ENCODE measurements at places on chromosomes 3 and 15.

DNA sequence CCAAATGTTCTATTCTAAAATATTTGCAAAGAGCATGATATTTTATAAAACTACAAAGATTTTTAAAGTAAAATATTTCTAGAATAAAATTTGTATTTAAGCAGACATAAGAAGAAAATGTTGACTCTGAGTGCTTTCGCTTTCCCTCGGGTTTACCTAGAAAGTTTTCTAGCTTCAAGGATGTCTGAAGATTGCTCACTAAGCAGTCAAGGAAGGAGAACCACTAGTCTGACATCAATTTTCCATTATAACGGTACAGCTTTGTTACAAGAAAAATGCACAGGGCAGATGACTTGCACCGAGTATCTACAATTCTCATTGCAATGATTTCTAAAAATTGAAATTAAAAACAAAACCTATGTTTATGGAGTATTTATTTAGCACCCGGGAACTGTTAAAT, 14.2 kb downstream of the GPR15 start:
- no peak for DNase-seq

- no peak for DNase-seq
Measured at GRCh38 chr3:122944671-122945161, 82.8 kb downstream of the SEMA5B start.

GRCh38 chr15:62958528-62959363, 83.8 kb upstream of the TPM1 start:
- DNase-seq, result no peak

GRCh38 chr15:55277116-55277564, 12.5 kb downstream of the RAB27A start:
- peak; percentile 51 for DNase-seq

GRCh38 chr15:45377609-45378148, 665 bp downstream of the GATM start:
- no peak for DNase-seq

GRCh38 chr3:190121383-190121782, 686 bp upstream of the P3H2 start:
- no peak for DNase-seq

GRCh38 chr3:129439817-129440617, at the start of the genes IFT122 and MBD4:
Gene IFT122 (plus strand): TSS chr3:129440224. CDS start chr3:129440331, 107 bp downstream.
Gene MBD4 (minus strand): TSS chr3:129439948. CDS start chr3:129439833, 115 bp downstream.
- DNase-seq, result peak; percentile 100

GRCh38 chr3:116524453-116525210, 79.3 kb upstream of the LSAMP start:
- DNase-seq, result no peak

DNA sequence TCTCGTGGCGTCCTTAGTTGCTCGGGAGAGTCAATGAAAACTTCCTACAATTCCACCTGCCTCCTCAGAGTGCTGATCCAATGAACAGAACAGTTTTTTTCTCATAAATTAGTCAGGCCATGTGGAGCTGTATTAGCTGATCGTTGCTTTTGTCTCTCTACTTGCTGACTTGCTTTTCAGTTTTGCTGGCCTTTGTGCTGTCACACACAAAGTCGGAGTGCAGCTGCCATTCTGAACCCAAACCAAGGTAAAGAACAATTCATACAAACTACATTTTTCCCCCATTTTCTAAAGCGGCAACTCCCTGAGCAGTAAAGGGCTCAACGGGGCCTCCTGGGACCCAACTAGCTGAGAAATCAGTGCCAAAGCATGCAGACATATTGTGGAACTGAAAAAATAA, 43.1 kb downstream of the MEIS2 start:
- DNase-seq, result no peak

DNA sequence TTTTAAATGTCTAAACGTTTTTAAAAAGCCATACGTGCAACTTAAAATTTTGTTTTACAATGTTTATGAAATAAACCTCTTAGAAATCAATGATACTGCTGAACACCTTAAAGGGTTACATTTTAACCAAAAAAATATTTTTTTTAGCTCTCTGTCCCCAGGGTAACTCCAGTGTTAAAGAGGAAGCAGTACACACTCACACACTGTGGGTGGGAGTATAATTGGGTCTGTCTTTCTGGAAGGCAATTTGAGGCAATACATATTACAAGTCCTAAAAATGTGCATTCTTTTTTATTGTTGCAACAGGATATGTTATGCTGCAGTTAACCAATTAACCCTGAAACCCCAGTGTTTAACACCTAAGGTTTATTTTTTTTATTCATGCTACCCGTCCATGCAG, 34.1 kb downstream of the WHAMM start:
- DNase-seq, result peak; percentile 67

- DNase-seq, result no peak
Measured at GRCh38 chr3:134656211-134656800, 5.5 kb upstream of the KY start.

DNA sequence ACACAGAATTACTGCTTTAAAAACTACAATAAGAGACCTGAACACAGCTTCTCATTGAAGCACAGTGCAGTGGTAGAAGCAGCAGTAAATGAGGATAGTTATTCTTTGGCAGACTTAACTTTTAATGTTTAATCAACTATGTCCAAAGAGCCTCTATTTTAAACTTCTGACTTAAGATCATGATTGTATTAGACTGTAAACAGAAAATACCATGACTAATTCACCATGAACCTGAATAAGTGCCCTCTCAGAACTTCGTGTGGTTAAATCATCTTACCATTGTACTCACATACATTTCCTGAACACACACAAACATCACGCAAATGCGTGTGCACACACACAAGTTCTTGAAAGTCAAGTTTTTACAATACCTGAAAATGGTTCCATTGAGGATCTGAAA, 13.9 kb downstream of the CEP152 start:
- DNase-seq, result no peak

GRCh38 chr15:71115567-71116351, 488 bp downstream of the THSD4 start:
- DNase-seq, result no peak

GRCh38 chr3:46829699-46830208, 33.5 kb downstream of the MYL3 start:
- DNase-seq, result no peak

DNA sequence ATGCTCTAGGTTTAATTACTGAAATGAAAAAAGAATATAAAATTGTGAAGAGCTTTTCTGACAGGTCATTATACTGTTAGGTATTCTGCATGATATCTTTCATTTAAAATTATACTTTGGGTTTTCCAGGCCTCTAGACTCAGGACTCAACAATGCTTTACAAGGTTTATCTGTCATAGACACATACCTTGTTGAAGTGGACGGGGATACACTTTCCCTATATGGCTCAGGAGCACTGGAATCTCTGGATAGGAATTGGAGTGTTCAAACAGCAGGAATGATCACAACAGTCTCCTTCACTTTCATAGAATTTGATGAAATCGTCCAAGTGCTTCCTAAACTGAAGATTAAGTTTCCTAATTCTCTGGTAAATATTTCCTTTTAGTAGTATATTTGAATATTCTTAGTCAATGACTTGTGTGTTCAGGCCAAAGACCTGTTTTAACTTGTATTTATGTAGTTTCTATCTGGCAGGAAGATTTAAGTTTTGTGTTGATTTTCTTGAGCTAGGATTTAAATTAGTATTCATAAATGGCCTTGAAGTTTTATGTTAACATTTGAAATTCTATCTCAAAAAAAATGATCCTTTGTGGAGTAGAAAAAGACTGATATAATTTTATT, 106.9 kb upstream of the THSD4 start:
- no peak for DNase-seq

GRCh38 chr3:32411442-32411841, 19.8 kb downstream of the CMTM7 start:
- no peak for DNase-seq

DNA sequence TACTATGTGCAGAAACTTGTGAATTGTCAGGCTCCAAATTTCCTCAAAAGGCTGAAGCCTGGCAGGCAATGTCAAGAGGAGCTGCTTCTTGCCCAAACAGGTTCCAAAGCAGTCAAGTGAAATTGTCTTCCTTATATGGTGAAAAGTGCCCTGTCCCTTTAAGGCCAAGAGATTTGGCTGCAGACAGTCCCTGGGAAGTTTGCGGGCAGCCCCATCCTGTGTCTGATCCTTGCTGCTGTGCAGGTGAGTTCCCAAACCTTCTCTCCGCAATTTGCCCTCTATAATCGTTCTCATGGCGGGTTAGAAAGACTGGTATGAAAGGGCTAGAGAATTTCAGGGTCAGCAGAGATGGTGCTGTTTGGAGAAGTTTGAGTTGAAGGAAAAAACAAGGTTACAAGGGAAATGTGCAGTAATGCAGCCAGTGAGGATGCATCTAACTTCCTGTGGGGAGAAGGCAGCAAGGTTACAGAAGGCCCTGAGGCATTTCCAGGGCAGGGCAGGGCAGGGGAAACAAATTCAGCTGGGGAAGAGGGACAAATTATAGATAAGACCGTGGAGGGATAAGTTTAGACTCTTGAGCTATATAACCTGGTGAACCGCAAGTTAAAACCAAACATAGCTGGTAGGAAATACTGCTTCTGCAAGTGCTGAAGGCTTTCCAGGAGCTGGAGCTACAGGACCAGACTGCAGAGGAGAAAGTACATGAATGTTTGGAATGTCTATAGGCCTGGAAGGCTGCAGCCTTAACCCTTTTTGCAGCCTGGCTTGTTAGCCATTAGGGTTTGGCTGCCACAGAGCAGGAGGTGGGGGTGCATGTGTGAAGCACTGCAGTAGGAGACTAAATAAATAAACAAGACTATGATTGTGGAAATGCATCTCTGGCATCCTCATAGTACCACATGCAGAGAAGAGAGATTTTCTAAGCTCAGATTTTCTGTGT, 256.2 kb upstream of the IL12A start:
- DNase-seq, result no peak

GRCh38 chr3:129343643-129344360, 65.1 kb downstream of the HMCES start:
- DNase-seq, result peak; percentile 55

GRCh38 chr3:59085976-59086375, 36.2 kb upstream of the CFAP20DC start:
- no peak for DNase-seq

DNA sequence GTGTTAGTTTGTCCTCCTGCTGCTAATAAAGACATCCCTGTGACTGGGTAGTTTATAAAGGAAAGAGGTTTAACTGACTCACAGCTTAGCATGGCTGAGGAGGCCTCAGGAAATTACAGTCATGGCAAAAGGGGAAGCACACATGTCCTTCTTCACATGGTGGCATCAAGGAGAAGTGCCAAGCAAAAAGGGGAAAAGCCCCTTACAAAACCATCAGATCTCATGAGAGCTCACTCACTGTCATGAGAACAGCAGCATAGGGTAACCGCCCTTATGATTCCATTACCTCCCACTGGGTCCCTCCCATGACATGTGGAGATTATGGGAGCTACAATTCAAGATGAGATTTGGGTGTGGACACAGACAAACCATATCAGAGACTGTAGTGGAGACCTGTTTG, 27.0 kb downstream of the TM2D3 start:
- DNase-seq, result peak; percentile 89

- no peak for DNase-seq
Measured at GRCh38 chr3:124846189-124846588, 41.0 kb downstream of the ITGB5 start.

GRCh38 chr15:31214864-31215489, 111.7 kb upstream of the KLF13 start:
- DNase-seq, result peak; percentile 68

DNA sequence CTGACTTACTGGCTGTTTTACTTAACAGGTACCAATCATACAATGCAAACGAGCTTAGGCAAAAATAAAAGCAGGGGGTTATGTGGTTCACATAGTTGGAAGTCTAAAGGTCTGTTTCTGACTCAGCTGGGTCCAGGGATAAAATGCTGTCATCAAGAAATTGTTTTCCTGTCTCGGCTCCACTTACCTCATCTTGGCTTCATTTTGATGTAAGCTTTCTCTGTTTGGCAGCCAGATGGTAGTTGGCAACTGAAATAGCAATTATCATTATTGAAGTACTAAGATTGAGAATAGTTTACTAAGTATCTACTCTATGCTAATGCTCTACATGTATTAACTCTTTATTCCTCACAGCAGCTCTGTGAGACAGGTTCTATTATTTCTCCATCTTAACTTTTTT, 36.8 kb upstream of the CNTN3 start:
- no peak for DNase-seq

DNA sequence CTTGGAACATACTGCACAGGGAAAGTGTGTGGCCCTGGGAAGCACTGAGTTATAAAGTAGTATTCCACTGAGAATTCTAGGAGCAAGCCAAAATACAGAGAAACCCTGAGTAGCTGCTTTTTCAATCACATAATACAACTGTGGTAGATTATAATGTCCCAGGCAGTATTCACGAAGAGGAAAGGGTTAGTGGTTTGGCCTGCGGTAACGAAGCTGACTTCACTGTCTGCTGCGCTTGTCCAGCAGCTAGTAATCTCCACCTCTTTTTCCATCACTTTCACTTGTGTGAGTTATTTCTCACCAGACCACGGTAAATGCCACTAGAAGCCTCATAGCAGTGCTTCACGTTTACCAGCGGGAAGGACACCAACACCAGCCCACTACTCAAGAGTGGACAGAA, 34.4 kb downstream of the RPL39L start:
- no peak for DNase-seq

- DNase-seq, result no peak
Measured at GRCh38 chr15:37016231-37016630, 84.1 kb downstream of the MEIS2 start.

GRCh38 chr3:61682671-61683548, 121.5 kb downstream of the PTPRG start:
- DNase-seq, result no peak

- DNase-seq, result no peak
Measured at GRCh38 chr3:149371723-149372114, 5.7 kb downstream of the TM4SF1 start.

- DNase-seq, result peak; percentile 8
Measured at GRCh38 chr3:52403955-52404354, 40.9 kb downstream of the SEMA3G start.

- no peak for DNase-seq
Measured at GRCh38 chr3:177552051-177552450, 354.8 kb upstream of the TBL1XR1 start.

- DNase-seq, result no peak
Measured at GRCh38 chr3:29447946-29448627, 167.2 kb downstream of the RBMS3 start.

GRCh38 chr3:22007368-22007767, 256.4 kb upstream of the ZNF385D start:
- no peak for DNase-seq

- no peak for DNase-seq
Measured at GRCh38 chr3:41304593-41304992, 105.3 kb downstream of the CTNNB1 start.

GRCh38 chr3:11592445-11593298, 51.0 kb downstream of the VGLL4 start:
- DNase-seq, result no peak
